ENCODE measurements at places on chromosomes 16 and 17.
A peak's percentile ranks its signal among the peaks of the same experiment; 100 is the strongest.

GRCh38 chr16:3509470-3509928 is 8.7 kb downstream of the CLUAP1 start:
- no peak for DNase-seq

DNA sequence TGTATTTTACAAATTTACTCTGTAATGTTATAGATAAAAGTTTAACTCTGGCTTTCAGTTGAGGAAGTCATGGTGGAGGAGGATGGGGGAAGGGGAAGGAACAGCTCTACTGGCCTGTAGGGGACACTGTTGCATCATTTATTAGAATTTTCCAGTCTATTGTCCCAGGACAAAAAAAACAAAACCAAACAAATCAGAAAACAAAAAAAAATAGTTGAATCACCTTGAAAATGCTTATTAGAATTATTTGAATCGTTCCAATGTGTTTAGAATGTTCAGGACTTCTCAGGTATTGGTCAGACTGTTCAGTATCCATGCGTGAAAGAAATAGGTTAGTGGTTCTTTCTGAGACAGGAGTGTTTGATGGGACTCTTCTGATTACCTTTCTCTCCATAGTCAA is 242.0 kb downstream of the FTO start:
- DNase-seq: no peak

GRCh38 chr16:75754141-75754540 is 27.9 kb upstream of the CPHXL start:
- no peak for DNase-seq

DNA sequence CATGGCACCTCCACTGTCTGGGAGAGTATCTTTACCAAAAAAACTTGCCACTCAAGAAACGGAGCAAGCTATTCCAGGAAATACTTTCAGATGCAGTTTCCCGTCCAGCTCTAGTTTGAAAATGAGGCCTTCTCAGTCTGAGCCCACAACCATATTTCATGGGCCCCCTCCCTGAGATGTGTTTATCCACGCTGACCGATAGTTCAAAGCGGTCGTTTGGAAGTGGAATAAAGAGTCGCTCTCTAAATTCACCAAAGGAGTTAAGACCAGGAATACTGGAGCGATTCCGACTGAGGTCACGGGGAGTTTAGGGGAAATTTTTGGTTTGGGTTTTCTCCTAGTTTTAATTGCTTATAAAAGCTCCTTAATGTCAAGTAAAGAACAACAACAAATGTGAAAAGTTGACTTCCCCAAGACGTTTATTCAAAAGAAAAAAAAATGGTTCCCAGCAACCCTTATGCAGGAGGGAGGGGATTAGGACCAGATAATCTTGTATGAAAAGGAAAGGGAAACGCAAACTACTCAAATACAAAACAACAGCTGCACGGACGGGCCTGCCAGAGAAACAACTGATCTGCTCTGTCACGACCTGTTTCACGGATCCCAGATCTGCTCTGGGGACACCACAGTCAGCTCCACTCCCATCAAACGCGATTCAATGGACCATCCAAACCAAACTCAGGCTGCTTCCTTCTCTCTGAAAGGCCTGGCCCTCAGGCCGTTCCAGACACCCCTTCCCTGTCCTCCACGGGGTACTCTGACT is 77.1 kb downstream of the MRM3 start:
- no peak for DNase-seq

DNA sequence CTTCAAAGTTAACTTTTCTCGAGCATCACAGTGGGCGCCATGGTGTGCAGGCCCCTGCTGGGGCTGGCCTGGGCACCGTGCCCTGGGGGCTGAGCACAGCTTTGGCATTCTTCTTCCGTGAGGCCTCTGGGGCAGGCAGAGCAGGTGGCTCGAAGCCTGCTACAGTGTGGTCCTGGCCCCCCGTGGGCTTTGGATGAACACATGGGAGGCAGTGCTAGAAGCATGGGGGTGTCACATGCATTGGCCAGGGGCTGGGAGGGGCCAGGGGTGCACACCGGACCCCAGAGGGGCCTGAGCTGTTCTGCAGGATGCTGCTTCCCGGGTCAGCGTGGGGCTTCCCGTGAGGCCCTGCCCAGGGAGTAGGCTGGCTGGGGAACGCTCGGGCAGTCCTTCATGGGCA is 12.1 kb upstream of the C16orf74 start:
- DNase-seq: no peak

DNA sequence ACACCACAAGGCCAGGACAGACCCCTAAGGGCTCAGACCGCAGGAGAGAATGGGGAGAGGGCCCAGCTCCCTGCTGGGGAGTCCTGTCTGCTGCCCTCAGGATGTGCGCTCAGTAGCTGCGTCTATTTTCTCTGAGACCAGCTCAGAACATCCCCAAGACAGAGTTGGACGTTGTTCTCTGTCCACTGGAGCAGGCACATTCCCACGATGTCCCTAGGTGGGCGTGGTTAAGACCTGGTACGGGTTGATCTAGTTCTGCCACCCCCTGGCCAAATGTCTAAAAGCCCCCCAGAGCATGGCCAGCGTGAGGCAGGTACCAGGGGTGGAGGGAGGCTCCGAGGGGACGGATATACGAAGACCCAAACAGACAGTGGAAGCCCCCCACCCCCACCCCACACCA is 842 bp upstream of the CALB2 start:
- no peak for DNase-seq

DNA sequence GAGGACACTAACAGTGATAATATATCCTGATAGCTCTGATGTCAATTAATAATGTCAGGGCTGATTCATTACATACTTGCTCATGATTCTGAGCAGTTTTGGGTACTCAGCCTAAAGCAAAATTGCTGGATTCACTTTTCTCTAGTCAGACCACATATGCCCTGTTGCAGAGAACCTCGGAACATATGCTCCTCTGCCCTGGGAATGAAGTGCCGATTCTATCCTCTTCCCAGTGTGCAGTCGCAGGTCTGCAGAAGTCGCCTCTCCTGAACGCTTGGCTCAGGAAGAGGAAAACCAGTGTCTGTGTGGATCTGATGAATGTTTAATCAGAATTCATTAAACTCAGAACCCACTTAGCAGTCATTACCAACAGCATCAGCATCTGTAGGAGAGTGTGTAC is 34.5 kb downstream of the ABCC12 start:
- no peak for DNase-seq

- peak; percentile 67 for DNase-seq
Observed at GRCh38 chr17:19724501-19725420, 8.4 kb upstream of the SLC47A2 start.

- no peak for DNase-seq
Observed at GRCh38 chr16:49478107-49478506, 104.5 kb downstream of the C16orf78 start.

DNA sequence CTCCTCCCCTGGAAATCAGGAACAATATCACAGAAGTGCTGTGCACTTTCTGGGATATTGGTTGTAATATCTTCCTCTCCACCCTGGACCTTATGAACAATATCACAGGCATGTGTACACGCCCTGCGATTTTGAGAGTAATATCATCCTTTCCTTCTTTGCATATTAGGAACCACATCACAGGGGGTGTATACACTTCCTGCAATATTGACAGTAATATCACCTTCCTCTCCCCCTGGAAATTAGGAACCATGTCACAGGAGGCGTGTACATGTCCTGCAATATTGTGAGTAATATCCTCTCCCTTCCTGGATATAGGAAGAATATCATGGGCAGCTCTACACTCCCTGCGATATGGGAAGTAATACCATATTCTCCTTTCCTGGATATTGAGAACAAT is 14.2 kb upstream of the TEKT5 start:
- DNase-seq: no peak

GRCh38 chr16:53291757-53292392 is 142.4 kb upstream of the RBL2 start:
- no peak for DNase-seq

DNA sequence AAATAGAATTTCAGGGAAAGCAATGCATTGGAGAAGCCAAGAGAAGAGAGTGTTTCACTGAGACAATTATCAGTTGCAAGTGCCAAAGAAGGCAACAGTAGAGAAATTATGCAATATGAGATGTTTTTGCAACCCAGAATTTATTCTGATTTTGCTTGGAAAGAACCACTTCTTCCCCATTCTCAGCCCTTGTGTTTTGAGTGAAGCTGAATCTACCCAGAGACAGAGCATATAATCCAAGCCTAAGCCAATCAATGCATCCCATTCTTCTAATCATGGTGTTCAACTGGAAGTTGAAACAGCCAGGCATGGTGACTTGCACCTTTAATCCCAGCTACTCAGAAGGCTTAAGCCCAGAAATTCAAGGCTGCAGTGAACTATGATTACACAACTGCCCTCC is 6.9 kb upstream of the SCNN1G start:
- no peak for DNase-seq

DNA sequence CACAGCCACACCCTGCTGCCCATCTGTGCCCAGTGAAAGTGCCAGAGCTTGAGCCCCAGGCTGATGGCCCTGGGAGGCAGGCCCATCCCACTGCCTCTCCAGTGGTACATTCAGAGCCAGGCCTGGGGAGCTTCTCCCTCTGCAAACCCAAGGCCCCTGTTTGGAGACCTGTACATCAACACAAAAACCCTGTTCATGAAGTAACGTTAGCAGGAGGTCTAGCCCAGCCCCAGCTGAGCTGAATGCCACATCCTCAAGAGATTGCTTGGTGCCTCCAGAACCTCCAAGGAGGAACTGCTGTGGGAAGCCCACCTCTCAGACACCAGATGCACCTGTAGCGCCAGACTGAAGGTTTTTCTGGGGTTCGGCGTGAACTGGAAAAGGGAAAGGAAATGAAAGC is 31.5 kb downstream of the C16orf78 start:
- DNase-seq: no peak

DNA sequence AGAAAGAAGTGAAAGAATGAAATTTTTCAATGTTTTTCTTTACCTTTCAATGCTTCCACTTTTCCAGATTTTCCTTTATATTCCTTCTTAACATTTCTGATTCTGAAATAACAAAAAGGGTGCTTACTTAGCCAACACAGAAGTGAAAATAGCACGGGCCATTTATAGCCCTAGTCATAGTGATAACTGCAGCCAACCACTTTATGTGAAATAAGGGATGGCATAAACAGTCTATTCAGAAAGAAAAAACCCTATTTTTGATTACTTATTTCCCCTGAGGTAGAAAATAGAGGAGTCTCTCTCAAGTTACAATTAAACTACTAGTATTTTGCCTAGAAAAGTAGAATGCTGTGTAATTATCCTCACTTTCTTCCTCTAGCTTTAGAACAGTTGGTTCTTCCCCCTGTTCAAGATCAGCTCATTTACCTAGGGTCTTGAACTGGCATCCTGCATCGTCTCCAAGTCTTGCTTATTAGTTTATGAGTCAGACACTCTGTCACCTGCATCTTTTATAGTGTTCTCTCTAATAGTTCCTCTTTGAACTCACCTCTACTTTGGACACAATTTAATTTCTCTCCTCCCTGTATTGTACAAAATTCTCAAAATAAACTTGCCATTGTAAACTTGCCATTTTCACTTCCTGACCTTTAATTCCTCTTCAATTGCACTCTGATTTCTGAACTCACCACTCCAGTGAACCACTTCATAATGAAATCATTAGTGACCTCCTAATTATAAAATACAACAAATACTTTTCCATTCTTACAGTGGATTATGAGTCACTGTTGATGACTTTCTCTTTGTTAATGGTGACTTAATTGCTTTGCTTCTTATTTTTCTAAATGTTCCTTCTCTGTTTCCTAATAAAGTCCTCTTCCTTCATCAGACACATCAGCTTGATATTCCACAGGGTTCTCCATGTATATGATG is 23.6 kb downstream of the ABCA6 start:
- no peak for DNase-seq

- DNase-seq: no peak
Observed at GRCh38 chr16:71373073-71373472, 14.6 kb downstream of the CALB2 start.

GRCh38 chr17:60075981-60076380 is 2.7 kb downstream of the HEATR6 start:
- DNase-seq: no peak

DNA sequence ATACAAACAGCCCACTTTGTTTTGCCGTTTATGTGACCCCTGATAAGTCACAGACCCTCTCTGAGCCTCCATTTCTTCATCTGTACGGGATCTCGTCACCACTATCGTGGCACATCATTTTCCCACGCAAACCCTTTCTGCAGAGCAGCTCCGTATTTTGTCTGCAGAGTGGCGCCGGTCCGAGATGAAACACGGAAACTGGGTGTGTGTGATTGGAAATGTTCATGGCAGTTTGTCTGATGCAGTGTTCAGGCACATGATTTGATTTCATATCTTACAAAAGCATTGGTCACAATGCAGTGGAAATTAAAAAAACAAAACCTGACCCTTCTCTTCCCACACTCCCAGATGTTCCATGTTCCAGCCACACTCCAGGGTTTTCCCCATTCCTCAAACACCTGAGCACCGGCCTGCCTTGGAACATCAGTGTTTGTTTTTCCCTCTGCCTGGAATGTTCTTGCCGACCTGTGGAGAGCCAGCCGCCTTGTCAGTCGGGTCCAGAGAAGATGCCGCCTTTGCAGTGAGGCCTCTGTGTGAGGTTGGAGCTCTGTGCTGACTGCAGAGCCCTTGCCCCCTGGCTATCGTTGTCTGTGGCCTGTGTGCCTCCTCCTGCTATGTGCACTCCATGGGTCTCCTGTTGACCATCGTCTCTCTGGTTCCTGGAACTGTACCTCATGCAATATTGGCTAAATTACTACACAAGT is 39.2 kb downstream of the NT5M start:
- no peak for DNase-seq

- no peak for DNase-seq
Observed at GRCh38 chr16:67312719-67313118, 13.8 kb downstream of the KCTD19 start.

DNA sequence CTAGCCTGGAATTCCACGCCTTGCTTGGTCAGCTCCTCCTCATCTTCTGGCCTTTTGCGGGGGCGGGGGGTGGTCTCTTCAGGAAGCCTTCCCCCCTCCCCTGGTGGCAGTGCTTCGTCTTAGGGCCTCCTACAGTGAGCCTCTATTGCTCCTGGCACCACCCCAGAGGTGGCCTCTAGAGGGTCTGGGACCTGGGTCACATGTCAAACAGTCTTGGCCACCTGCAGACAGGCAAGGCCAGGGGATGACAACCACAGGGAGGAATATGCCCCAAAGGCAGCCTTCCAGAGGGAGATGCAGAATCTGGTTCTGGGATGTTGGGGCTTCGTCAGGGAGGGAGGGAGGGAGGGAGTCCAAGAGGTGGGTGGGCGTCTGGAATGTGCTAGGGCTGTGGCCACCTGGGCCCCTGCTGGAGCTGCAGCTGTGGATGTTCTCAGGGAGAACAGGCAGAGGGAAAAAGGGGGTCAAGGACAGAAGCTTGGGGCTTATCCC is 50.6 kb downstream of the SMPD3 start:
- no peak for DNase-seq
